Chondrocyte (in vitro differentiated cells): ENCODE measurements at places on chromosomes 3 and 15. TPM values are rescaled to one million over a fixed set of nuclear protein-coding genes. Genes with fewer than 3 reads are reported as not detected.

Gene CPNE4
- total RNA-seq: not detected in 3 replicates

Gene HTR3E
- not detected in 3 replicates for total RNA-seq

Gene TMC3
- total RNA-seq: not detected in 3 replicates

Gene GOLGA8F
- total RNA-seq: not detected in 3 replicates

Gene SELENOS
- 68.0 to 87.8 TPM (median 84.8 TPM) in 3 replicates for total RNA-seq

DNA sequence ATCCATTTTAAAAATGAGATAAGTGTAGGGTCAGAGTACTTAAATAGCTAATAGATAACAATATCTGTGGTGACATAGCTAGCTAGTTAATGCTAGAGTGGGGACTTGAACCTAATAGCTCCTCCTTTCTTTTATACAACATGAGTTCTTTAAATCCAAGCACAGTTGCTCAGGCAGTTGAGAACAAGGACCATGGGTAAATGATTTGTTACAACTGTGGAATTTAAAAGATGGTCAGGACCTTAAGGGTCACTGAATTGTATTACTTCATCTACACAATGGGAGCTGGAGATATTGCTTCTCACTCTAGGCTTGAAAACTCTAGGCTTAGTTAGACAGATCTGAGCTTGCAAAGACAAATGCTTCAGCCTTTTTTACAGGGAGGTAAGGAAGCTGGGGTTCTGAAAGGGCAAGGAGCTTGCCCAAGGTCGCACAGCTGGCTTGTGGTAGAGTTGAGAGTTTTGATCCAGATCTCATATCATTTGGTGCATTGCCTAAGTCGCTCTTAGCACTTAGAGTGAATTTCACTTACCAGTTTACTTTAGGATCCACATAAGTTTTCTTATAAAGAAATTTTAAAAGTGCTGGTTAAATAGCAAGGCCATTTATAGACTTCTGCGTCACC is 90.2 kb downstream of the EDEM1 start:
- DNase-seq: no peak

DNA sequence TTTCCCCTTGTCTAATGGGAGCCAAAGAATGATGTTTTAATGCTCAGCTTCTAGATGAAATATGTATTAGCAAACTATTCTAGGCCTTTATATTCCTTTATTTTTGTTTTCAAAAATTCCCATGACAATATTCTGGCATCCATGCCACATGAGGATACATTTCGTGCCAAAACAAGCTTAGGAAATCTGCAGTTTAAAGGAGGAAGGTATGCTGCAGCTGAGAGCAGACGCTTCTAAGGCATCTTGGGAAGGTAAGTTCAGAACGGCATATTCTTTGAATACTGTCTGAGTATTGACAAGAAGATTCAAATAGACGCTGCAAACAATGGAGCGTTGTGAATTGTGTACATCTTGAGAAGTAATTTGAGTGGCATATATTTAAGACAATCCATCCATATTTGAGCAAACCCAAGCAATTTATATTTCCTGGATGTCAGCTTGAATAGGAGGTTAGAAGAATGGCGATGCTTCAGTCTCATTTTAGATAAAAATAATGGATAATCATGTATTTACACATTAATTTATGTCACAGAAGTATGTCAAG is 158.6 kb downstream of the RAP2B start:
- no peak for DNase-seq

- DNase-seq: no peak
Measured at GRCh38 chr3:127744253-127744815, 71.6 kb downstream of the ABTB1 start.

- DNase-seq: no peak
Measured at GRCh38 chr3:104648823-104649222, 717.9 kb upstream of the ALCAM start.

DNA sequence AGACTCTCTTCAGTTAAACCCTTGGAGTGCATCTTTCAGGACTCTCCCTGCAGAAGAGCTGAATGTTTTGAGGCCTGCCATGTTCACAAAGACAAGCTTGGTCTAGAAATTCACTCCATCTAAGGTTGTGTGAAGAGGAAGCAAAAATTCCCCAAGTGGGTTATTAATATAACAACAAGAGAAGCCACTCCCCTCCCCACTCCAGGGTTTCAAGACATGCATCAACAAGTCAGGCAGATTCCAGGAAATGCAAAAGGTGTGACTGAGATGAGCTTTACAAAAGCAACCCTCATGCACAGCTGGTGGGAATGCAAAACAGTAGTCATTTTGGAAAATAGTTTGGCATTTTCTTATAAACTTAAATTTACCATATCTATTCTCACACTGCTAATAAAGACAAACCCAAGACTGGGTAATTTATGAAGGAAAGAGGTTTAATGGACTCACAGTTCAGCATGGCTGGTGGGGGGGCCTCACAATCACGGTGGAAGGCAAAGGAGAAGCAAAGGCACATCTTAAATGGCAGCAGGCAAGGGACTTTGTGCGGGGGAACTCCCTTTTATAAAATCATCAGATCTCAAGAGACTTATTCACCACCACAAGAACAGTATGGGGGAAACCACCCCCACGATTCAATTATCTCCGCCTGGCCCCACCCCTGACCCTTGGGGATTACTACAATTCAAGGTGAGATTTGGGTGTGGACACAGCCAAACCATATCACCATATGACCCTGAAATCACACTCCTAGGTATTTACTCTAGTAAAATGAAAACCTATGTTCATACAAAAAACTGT is 31.3 kb downstream of the TARS3 start:
- no peak for DNase-seq

DNA sequence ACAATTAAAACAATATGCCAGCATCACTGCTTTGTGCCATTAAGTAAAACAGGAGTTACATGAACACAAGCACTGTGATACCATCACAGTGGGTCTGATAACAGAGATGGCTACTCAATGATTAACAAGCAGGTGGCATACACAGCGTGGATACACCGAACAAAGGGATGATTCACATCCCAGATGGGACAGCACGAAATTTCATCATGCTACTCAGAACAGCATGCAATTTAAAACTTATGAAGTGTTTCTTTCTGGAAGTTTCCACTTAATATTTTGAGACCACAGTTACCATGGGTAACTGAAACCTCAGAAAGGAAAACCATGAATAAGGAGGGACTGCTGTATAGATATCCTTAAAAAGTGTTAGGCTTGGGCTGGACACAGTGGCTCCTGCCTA is 44.5 kb downstream of the SLC24A1 start:
- no peak for DNase-seq

DNA sequence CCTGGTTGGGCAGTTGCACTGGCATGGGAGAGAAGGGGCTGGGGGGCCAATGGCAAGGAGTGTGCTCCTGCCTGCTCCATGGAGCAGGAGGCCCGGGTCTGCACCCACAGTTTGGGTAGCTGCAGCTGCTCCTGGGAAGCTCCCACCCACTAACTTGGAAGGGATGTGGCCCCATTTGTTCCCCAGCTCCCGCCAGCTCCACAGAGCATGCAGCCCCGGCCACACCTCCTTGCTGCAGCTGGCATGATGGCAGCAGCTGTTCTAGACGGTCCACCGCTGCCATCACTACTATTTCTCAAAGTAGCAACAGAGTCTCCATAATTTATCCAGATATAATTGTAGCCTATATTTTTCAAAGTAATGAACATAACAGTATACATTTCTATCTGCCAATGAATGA is 65.8 kb downstream of the PIK3CB start:
- no peak for DNase-seq

DNA sequence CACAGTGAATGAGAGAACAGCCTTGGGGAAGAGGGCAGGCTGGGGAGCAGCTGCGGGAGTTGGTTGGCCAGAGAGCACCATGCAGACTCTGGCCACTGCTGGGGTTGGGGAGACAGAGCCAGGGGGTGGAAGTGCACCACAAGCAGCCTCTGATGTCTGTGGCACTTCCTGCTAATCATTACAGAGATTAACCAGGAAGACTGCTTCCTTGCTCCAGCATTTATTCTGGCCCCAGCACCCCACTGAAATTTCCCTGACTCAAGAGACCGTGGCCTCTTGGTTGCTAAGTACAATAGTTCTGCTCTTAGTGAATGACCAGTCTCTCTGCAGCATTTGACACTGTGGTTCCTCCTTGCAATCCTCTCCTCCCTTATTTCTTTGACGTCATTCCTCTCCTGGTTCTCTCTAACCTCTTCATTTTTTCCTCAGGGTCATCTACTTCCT is 266.2 kb upstream of the ROPN1 start:
- no peak for DNase-seq

GRCh38 chr15:93209690-93210445 is 120.9 kb upstream of the RGMA start:
- no peak for DNase-seq

DNA sequence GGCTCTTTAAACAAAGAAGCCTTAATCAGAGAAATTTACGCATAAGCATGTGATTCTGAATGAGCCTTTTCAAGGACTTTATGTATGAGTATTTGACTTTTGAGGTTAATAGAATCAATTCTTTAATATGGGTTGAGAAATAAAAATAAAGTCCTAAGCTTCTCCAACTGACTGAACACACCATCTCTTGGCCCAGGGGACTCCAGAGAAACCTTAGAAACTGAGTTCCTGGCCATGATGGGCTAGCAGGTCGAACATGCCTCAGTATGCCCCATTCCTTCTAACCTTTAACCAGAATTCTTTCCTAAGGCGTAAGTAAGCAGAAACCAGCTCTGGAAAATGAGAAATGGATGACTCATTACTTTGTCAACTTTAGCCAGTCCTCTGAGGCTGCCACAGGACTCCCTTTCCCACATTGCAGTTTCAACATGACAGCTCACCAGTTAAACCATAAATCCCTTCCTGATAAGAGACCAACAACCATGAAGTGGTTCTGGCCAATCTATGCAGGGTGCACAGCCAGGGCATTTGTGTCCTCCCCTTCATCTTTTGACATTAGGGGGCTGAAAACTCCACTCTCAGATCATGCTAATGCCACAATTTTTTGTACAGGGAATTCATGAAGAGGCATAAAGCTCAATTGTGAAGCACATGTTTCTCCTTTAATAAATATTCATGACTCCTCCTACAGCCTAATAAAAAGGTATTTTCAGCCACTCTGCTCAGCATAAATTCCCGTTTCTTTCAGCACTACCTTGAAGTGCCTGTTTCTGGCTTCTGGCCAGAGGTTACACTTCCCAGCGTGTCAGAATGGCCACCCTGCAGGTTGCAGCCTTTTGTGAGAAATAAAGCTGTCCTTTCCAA is 33.3 kb downstream of the TM4SF18 start:
- DNase-seq: no peak

- no peak for DNase-seq
Measured at GRCh38 chr15:78619022-78619950, 1.5 kb downstream of the CHRNA3 start.

DNA sequence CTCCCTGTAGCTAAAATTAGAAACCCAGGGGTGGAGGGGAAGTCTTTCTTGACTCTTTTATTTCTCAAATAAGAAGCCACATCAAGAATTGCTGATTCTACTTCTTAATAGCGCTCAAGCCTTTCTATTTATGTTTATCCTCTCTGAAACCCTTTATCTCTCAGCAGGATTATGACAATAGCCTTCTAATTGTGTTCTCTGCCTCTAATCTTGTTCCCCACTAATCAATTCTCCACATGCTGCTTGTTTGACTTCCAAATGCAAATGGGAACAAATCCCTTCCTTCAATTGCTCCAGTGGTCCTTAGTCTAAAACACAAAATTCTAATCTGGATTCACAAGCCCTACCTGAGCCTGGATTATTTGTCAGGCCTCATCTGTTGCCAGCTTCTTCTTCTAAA is 43.7 kb upstream of the CFAP20DC start:
- DNase-seq: no peak

DNA sequence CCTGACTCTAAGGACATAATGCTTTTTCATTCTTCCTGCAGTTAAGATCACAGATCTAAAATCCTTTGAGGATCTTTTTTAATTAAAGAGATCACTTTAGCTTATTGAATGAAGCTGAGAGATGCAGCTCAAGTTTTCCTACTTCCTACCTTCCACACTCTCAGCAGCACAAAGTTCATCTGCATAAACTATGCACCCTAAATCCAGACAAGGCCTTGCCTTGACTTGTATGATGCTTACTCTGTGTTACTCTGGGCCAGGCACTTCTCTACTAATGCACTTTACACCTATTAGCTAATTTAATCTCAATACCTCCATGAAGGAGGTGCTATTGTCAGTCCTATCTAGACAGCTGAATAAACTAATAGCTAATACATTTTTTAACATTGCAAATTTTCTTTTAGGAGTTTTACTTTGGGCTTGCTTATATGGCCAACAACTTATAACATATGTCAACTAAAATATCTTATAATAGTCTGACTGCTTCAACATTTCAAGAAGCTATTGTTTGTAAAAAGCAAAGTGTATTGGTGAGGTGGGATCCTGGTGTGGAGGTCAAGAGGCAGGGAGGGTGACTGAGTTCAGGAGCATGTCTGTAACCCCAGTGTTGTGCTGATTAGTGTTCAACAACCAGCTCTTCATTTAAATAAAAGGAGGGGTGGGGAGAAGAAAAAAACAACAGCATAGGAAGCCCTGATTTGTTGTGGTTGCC is 172.4 kb upstream of the ATP11B start:
- DNase-seq: no peak

- DNase-seq: no peak
Measured at GRCh38 chr3:53162672-53163443, 1.8 kb downstream of the PRKCD start.

GRCh38 chr3:16207031-16207430 is 32.6 kb downstream of the GALNT15 start:
- DNase-seq: no peak
